ENCODE measurements at places on chromosomes 4 and X. TPM values are rescaled to one million over a fixed set of nuclear protein-coding genes. Genes with fewer than 3 reads are reported as not detected.

The C4orf51 gene
- not detected for total RNA-seq

The GPR78 gene
- not detected for total RNA-seq

The CXCL13 gene
- 0.52 TPM for total RNA-seq

The CYBB gene
- 37.7 TPM for total RNA-seq

The IL3RA gene
- total RNA-seq, result 62.3 TPM

The PAGE2 gene
- not detected for total RNA-seq

The ZFP92 gene
- 4.1 TPM for total RNA-seq

The SH3TC1 gene
- 34.1 TPM for total RNA-seq

The CSN1S1 gene
- not detected for total RNA-seq

The HDAC6 gene
- total RNA-seq, result 103 TPM

The PABPC5 gene
- 0.89 TPM for total RNA-seq

The TRIM61 gene
- total RNA-seq, result 0.76 TPM

The AVPR2 gene
- not detected for total RNA-seq

The RRH gene
- not detected for total RNA-seq

Measured in upper lobe of left lung (tissue), 6 donors.